ENCODE measurements at places on chromosomes 1 and 21.

GRCh38 chr1:110645821-110646735 is 28.7 kb downstream of the KCNA3 start:
- no peak for DNase-seq

DNA sequence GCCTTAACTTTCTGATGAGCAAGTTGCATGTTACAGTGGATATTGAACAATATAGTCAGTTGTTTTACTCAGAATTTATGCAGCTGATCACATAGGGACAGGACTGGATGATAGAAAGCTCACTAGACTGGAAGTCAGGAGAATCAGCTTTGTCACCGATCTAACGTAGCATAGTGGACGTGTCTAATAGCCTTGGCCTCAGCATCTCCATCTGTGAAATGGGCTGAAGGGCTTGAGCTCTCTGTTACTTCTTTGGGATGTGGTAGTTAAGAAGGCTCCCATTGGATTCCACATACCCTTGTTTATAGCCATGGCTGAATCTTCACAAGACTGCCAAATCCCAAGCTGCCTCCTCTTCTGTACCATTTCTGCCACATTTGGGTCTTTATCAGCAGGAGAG is 190.6 kb downstream of the GRIK1 start:
- no peak for DNase-seq

DNA sequence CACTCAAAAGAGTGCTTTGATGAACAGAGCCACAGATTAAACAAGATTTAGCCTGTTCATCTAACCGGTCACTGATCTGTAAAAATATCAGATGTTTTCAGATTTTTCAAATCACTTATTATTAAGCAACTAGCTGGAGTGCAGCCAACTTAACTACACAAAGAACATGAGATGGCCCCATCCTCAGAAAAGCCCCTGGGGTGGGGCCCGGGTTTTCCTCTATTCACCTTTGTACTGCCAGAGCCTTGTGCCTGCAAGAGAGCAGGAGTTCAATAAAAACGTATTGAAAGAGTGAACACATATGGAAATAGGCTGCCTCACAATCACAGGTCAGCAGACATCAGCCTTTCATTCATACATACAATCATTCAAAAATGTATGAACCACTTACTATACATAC is 516.1 kb downstream of the OMA1 start:
- no peak for DNase-seq

DNA sequence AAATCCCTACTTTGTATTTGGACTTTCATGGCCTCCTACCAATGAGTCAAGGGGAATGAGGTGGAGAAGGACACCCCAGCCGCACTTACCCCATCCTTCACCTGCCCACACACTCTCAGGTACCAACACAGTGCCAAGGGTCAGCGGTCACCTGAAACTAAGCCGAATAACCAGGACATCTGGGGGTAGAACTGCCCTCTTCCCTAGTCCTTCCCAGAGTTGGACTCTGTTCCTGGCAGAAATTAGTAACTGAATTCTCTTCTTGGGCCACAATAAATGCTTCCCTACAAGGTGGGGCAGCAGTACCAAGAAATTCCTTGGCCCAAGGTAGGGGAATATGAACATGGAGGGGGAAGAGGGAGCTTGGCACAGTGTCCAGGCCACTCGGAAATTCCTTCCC is 7.3 kb downstream of the SLC45A3 start:
- no peak for DNase-seq

Measured in substantia nigra (tissue), 51 donors.